T follicular helper cell (primary cell): ENCODE measurements at places on chromosomes 4 and X.

DNA sequence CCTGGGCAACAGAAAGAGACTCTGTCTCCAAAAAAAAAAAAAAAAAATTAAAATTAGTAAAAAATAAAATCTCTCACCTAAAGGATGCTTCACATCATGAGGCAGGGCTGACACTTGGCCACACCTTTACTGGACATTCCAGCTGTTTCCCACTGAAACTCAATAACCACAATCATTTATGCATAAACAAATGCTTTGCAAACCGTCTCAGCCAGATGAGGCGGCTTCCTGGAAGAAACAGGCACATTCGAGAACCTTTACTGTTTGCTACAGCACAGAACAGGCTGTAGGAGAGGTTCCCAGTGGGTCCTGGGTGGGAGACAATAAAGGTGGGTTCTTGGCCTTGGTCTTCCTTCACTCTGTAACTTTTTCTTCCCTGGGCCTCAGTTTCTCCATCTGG is 10.9 kb upstream of the TBC1D14 start:
- DNase-seq: no peak

- DNase-seq: no peak
Measured at GRCh38 chr4:170088716-170089115, 1.0 kb downstream of the AADAT start.

DNA sequence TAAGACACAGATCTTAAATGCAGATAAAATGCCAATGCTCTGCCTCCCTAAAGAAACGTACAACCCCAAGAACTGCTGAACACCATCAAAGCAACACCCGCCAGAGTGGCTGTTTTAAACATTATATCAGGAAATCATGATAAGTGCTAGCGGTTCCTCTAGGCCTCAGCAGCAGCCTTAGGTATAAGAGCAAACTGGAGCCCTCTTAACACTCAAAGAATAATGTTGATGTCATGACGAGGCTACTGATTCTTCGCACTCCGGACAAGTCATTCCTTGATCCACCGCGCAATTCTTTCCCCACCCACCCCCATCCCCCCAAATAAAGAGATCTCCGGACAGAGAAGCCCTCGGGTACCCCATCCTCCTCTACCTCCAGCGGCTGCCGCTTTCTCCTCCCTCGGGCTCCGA is 507 bp downstream of the LIN54 start:
- DNase-seq: no peak

DNA sequence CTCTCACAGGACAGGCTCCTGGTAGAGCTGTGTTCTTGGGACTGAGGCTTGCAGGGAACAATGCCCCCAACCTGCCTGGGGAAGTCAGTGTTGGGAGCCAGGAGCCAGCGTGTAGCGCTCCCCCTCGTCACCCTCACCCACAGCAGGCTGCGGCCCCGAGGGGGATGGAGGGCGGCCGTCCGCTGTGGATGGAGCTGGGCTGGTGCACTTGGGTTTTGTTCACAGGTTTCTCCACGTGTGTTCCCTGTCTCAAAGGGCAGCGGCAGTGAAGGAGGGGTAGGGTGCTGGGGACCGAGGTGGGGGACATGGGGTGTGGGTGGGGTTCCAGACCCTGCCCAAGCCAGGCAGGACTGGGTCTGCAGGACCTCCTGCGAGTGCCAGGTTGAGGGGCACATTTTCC is 69.1 kb downstream of the RGS12 start:
- no peak for DNase-seq

GRCh38 chr4:94595880-94596483 is 144.2 kb downstream of the PDLIM5 start:
- DNase-seq: no peak

DNA sequence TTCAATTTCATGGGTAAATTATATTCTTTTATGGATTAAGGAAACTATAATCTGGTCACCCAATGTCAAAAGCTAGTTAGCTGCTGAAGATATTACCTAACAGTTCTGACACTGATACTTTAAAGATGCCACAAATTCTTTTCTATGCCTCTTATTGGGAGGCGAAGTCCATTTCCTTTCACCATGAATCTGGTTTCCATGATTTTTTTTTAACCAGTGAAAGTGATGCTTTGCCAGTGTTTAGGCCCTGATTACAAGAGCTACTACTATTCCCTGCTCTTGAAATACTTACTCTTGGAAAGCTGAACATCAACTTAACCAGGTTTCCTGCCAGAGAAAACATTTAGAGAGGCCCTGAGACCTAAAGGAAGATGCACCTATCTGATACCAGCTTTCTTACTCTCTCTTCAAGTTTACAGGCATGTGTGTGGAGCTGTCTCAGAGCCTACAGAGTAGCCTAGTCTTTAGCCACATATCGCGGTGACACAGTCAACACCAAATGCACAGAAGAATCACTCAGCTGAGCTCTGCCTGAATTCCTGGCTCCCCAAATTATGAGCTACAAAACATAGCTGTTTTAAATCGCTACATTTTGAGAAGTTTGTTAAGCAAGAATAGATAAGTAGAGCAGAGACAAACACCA is 1280.8 kb downstream of the PCDH7 start:
- no peak for DNase-seq

GRCh38 chr4:151952137-151952536 is 191.3 kb upstream of the GATB start:
- DNase-seq: no peak

GRCh38 chr4:101035487-101035886 is 311.8 kb downstream of the PPP3CA start:
- DNase-seq: no peak

DNA sequence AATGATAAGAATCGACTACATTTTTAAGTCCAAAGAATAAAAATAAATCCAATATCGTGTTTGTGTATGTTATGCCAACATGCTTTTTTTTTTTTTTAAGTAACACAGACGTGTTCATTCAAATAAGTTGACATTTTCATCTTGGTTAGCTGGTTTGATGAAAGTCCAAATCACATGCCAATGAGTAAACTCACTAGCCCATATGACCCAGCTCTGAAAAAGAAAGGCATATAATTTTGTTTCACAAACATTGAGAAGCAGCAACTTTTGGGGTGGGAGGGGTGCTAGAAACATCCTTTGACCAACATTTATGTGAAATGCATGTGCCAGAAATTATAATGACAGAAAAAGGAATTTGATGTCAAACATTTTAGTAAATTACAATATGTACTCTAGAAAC is 61.6 kb upstream of the SPP1 start:
- no peak for DNase-seq

DNA sequence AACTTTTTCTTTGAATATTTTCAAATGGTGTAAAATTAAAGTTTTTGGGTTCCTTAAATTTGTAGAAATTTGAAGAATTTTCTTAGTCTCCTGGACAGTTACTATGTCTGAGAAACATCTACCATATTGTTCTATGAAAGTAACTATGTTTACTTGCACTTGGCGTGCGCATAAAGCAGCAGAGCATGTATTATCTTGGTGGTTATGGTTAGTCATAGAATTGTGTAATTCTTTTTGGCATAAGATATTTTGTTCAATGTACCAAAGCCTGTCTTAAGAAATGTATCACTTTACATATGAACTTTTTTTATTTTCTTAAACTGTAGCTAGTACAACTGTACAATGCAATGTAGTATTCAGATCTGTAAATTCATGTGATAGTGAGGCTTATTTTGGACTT is 49.2 kb downstream of the CDS1 start:
- DNase-seq: no peak

GRCh38 chr4:123380728-123381716 is 15.6 kb upstream of the SPRY1 start:
- no peak for DNase-seq

- DNase-seq: no peak
Measured at GRCh38 chr4:99323756-99324155, 2.6 kb upstream of the ADH1B start.

GRCh38 chrX:68332201-68332731 is 101.0 kb downstream of the OPHN1 start:
- DNase-seq: no peak

DNA sequence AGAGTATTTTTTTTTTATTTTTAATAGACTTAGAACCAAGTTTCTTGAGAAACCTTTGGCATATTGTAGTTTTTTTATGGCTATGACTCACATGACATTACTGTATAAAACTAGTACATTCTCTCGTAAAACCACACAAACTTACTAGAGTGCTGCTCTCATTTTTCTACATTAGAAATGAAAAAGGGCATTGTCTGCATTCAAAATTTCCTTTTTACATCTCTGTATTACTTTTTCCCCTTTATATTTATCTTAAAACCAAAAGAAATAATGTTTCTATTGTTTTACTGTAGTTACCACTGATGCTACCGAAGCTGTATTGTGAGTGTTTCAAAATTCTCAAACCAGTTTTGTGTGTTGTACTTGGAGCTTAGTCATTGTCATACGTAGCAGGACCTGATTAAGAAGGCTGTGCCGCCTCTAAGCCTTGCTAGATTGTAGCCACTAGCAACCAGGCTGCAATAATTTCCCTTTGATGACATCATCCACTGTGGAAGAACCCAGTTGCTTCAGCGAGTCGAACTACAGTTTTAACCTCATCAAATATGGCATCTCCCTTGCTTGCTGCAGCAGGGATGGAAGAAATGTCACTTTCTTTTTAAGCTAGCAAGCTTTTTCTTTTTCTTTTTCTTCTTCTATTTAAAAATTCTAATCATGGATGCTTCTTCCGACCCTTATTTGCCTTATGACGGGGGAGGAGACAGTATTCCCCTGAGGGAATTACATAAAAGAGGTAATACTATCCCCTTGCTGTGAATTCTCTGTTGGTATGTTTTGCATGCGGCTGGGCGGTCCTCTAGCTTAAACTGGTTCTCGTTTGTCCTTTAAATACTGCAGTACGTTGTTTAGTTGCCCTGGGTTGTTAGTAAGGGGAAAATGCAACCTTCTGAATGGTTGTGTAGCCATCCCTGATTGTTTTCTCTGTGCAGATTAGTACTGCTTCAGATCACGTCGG is 39.6 kb downstream of the CLCN3 start:
- peak; percentile 50 for DNase-seq

DNA sequence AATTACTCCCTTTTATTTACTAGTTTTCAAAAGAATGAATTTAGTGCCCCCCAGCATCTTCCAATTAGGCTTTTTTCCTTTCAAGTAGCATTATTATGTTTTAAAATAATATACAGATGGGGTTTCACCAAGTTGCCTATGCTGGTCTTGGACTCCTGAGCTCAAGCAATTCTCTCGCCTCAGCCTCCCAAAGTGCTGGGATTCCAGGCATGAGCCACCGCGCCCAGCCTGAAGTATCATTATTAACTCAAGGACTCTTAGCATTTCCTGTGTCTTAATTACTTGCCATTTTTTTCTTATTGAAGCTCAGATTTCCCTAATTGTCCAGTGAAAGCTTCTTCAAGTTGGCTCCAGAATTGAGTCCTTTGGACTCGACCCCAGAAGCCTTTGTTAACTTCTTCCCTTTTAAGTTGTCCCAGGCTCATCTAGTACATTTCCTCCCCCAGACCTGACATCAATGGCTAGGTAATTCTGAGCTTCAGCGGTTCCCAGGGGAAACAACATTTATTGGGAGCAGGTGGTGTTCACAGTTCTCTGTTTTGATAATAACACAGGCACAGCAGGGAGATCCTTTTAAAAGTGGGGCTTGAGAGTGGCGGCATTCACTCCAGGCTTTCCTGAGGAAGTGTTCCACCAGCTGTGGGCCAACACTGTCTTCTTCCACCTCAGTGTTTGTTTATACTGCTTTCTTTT is 10.0 kb downstream of the SAT1 start:
- DNase-seq: no peak

DNA sequence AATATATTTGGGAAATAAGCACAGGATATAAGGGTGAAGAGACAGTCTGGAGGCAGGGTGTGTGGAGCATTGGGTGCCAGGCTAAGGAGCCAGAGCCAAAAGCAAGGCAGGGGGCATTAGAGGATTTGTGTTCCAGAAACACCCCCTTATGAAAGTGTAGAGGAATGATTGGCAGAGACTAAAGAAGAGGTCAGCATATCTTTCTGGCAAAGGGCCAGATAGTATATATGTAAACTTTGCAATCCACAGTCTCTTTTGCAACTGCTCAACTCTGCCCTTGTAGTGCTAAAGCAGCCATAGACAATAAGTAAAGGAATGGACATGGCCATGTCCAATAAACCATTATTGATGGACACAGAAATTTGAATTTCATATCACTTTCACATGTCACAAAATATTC is 3.6 kb upstream of the SLC9A6 start:
- DNase-seq: no peak

DNA sequence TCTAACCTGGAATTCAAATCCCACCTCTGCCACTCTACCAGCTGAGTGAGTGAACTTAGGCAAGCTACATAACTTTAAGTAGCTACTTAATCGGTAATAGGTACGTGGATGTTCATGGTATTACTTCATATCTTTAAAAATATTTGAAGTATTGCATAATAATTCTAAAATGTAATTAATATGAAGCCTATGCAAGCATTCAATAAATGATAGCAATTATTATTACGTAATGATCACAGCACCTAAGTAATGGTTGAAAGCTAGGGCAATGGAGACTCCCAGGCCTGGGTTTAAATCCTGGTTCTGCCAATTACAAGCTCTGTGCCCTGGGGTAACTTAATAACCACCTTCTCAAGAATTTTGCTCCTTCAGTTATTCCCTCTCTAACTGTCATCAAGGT is 26.7 kb downstream of the LHFPL1 start:
- DNase-seq: no peak

GRCh38 chr4:1169691-1170096 is 2.7 kb downstream of the SPON2 start:
- no peak for DNase-seq
